ENCODE measurements at places on chromosomes 16 and 17.

GRCh38 chr17:31295489-31295871, 1.6 kb downstream of the OMG start:
- no peak for DNase-seq

DNA sequence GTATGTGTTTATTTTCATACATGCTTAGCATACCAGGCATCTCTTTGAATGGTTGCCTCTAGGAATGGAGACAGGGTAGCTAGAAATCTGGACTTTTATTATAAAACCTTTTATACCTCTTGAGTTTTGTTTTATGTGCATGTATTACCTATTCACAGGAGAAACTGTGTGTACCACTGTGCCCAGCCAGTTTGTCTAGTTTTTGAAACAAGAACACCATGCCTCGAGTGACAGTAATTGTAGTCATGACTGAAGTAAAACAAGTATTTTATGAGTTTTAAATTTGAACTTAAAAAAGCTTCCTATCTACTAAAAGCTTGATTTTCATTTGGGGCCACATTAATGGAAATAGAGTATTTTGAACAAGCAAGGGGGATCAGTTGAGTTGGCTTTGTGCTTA, 57.4 kb downstream of the SNTB2 start:
- DNase-seq, result no peak

DNA sequence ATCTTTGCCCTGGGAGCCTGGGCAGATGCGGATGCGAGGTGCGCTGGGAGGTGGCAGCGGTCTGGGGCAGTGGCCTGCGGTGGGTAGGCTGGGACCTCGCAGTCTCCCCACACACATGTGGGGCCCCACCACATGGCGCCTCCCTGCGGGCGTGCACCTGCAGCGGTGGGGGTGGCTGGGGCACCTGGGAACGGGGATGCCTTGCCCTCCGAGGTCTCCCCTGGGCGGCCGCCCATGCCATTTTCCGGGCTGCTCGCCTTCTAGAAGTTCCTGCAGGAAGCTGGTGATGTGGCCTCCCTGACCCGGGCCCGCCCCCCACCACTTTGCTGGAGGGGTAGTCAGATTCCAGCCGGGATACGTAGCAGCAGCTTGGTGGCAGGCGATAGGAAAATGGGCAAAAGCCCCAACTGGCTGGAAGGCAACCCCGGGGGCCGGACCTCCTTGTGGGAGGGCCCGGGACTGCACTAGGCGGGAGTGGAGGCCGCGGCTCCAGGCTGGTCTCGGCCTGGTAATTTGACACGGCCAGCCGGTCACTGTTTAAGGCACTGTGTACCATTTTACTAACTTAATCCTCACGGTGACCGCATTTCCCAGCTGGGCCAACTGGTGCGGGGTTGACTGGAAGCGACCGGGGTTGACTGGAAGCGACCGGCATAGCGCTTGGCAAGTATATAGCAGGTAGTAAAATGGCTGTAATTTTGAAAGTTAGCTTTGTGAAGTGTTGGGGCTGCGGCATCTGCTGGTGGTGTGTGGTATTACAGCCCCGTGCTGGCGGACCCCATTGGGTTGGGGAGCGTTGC, 38.5 kb downstream of the IGF2BP1 start:
- peak; percentile 4 for DNase-seq

DNA sequence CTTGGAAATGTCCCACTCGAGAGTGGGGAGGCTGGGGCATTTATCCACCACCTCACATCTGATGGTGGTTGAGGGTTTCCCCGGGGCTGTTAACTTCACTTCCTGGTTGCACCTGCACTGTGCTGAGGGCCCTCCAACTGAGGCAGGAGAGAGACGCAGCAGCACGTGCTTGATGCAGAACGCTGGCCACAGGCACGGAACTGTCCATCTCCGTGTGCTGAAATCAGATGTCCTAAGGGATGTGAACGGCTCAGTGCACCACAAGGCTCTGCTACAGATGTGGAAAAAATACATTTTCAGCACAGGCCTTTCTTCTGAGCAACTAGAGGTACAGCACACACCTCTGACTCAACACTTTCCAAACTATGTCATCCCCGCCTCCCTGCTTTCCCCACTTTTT, 114.8 kb upstream of the C16orf82 start:
- DNase-seq, result no peak

DNA sequence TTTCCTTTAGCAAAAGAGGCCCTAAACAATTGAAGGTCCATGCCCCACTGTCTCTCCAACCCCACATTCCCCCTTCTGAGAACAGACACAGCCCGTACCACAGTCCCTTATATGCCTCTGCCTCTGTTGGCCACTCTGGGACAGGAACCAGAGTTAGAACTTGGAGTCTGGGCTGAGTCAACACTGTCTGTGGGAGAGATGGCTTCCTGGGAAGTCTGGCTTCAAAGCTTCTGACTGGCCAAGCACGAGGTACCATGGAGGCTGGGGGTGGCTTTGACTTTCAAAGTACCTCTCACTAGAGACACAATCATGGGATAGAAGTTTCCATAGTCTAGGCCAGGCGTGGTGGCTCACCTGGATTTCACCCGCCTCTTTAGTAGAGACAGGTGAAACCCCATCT, 14.9 kb upstream of the SPOP start:
- DNase-seq, result no peak

- DNase-seq, result peak; percentile 77
Observed at GRCh38 chr17:78497115-78497540, 80.1 kb downstream of the DNAH17 start.

- DNase-seq, result peak; percentile 30
Observed at GRCh38 chr16:12229759-12230594, 253.4 kb downstream of the SNX29 start.
